ENCODE measurements at places on chromosomes 13 and 19.
A peak's percentile ranks its signal among the peaks of the same experiment; 100 is the strongest.

DNA sequence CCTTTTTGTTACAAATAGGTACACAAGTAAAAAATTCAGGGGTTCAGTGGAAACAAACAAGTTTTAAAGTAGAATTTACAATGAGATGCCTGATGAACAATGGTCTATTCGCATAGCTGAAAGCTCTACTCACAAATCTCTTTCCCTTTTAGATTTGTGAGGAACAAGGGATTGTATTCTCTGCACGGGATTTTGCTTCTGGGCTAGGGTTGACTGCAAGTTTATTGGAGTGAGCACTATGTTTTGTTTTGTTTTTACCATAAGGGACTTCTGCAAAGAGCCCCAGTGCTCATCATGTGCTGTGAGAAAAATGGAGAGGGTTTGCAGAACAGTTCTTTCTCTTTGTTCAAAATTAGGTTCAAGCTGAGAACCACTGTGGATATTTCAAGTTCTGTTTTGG lies 160.5 kb downstream of the DLEU7 start:
- DNase-seq: no peak

- DNase-seq: no peak
Measured at GRCh38 chr13:53180684-53181083, 152.1 kb downstream of the OLFM4 start.

- DNase-seq: no peak
Measured at GRCh38 chr13:44013758-44014291, 134.1 kb downstream of the LACC1 start.

DNA sequence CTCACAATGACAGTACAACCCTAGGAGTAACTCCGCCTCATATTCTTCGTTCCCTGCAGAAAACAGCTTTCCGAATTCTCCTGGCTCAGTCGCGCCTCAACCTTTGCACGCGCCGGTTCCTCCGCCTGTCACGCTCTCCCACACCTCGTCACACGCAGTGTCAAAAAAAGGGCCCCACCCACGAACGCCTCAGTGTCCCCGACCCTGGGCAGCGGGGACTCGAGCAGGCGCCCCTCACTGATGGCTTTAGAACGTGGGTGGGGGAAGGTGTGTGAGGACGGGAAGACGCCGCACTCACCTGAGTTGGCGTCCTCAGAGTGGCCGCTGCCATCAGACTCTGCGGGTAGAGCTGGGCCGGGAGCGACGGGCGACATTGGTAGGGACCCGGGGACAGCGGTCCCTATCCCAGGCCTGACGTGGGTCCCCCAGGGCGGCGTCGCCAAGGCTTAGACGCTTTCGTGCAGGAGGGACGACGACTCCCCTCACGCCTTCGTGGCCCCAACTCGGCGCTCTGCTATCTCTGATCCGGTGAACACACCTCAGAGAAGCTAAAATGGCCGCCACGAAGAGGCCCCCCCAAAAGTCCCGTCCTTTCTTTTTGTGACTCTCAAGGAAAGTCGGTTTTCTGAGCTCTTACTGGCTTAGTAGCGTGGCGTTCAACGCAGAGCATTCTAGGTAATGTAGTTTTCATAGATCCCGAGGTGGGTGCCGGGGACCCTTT lies at the start of gene ZNF154:
ZNF154 (minus strand) TSS at position 564 of the 721 bp plus-strand sequence; CDS start at position 331, 233 bp downstream.
- no peak for DNase-seq

DNA sequence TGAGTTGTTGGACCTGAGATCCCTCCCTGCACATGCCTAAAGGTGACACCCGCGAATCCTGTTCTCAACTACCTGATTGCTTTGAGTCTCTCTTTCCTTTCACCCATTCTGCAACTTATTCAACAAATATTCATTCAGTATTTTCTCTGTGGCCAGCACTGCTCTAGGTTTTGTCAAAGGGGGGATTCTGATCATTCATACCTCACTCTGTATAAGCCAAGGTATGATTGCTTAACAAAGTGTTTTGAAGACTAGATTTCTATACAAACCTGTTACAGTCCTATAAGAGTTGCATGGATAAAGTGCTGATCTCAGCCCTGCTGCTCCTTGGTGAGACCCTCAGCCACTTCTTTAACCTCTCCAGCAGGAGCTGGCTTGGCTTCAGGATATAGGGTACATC lies 409.7 kb downstream of the KCNRG start:
- DNase-seq: no peak

DNA sequence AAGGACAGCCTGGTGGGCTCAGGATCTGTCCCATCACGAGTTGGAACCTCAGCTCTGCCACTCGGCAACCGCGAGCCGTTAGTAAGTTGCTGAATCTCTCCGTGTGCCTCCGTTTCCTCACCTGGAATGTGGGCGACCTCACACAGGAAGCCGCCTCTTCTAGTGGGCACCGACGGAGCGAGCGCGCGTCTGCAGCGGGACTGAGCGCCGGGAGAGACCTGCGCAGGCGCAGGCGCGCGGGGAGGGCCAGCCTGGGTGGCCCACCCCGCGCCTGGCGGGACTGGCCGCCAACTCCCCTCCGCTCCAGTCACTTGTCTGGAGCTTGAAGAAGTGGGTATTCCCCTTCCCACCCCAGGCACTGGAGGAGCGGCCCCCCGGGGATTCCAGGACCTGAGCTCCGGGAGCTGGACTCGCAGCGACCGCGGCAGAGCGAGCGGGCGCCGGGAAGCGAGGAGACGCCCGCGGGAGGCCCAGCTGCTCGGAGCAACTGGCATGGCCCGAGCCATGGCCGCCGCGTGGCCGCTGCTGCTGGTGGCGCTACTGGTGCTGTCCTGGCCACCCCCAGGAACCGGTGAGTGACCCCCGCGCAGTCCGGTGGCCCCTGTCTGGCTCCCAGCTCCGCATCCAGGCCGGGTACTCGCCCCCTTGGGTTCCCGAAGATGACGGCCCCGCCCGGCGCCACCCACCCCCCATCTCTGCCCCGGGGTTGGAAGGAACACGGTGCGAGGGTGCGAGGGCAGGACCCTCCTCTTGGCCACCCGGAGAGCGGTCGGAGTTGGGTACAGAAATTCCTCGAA lies at the start of gene PVR:
PVR (plus strand) TSS at position 306 of the 797 bp plus-strand sequence; CDS start at position 493, 187 bp downstream.
- peak; percentile 27 for DNase-seq

DNA sequence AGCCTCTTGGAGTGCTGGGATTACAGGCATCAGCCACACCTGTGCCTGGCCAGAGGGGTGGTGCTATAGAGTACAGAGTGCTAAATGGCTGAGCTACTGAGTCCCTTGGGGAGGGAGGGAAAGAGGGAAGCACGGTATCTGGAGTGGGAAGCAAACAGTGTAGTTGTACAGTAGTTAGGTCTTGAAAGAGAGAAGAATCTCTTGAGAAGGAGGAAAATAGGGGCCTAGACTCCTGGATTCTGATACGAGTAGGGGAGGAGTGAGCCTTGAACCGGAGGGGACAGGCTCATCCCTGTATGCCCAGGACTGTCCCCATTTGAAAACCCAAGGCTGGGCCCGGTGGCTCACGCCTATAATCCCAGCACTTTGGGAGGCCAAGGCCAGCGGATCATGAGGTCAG lies 5.1 kb downstream of the MYADM start:
- no peak for DNase-seq

DNA sequence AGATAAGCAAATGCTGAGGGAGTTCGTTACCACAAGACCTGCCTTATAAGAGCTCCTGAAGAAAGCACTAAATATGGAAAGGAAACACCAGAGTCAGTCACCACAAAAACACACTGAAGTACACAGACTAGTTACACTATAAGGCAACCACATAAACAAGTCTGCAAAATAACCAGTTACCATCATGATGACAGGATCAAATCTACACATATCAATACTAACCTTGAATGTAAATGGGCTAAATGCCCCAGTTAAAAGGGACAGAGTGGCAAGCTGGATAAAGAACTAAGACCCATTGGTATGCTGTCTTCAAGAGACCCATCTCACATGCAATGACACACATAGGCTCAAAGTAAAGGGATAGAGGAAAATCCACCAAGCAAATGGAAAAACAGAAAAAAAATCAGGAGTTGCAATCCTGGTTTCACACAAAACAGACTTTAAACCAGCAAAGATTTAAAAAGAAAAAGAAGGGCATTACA lies 26.6 kb downstream of the CCDC122 start:
- no peak for DNase-seq

- no peak for DNase-seq
Measured at GRCh38 chr13:91359111-91359510, 11.6 kb downstream of the MIR17HG start.

GRCh38 chr13:33953781-33954180 lies 135.8 kb downstream of the RFC3 start:
- DNase-seq: no peak

DNA sequence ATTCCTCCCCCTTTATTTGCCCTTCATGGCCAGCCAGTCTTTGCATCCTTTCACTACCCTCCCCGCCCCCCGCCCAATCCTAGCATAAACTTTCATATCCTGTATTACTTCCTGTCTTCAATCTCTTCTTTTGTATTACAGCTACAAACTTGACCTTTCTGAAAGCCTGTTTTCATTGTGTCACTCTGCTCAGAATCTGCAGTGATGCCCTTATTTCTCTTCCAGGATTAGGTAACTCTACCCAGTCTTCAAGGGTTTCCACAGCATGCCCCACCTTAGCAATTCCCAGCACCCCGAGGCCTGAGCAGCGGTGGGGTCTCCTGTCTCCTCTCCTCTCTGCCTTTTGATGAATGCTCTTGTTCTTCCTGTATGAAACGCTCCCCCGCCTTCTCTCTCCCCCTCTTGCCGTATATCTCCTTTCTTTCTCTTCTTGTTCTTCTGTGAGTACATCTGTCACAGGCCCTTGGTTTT lies 145.6 kb downstream of the SHISA2 start:
- no peak for DNase-seq

GRCh38 chr13:113859311-113860050 lies 4.4 kb downstream of the GAS6 start:
- no peak for DNase-seq

DNA sequence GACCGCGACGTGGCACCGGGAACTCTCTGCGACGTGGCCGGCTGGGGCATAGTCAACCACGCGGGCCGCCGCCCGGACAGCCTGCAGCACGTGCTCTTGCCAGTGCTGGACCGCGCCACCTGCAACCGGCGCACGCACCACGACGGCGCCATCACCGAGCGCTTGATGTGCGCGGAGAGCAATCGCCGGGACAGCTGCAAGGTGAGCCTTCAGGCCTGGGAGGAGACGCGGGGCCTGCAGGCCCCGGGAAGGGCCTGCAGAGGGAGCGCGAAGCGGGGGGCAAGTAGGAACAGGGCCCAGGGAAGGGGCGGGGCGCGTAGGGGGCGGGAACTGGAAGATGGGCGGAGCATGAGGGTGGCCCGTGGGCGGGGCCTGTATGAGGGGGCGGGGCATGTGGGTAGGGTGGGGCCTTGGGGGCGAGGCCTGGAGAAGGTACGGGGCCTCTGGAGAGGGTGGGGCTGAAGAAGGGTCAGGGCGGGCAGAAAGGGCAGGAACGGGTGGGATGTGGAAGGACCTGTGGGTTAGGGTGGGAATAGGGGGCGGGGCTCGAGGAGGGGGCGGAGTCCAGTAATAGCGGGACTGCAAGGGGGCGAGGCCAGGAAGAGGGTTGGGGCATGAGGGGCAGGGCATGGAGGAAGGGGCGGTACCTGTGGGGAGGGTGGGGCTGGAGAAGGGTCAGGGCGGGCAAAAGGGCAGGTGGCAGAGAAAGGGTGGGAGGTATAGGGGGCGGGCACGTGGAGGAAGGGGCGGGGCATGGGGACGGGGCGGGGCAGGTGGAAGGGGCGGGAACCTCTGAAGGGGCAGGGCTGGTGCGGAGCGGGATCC lies 2.5 kb downstream of the CFD start:
- peak; percentile 46 for DNase-seq

Data from NCI-H1048 (cell line).